ENCODE measurements at places on chromosomes 3 and 15.

DNA sequence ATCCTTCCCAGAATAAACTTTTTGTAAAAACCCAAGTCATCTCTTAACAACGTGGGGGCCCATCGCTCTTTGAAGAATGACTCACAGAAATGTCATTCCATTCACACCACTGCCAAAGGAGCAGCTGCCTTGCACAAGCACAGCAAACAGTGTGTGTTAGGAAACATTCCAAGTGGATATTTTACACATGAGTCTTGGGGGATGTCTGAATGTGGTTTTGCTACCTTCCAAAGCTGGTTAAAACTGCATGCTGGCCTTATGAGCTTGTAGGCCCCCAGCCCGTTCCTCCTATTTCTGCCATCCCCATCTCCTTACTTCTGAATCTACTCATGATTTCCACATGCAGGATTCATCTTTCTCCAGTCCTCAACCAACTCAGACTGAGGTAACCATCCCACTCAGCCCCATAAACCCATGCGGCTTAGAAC is 130.8 kb downstream of the CPNE4 start:
- no peak for DNase-seq

DNA sequence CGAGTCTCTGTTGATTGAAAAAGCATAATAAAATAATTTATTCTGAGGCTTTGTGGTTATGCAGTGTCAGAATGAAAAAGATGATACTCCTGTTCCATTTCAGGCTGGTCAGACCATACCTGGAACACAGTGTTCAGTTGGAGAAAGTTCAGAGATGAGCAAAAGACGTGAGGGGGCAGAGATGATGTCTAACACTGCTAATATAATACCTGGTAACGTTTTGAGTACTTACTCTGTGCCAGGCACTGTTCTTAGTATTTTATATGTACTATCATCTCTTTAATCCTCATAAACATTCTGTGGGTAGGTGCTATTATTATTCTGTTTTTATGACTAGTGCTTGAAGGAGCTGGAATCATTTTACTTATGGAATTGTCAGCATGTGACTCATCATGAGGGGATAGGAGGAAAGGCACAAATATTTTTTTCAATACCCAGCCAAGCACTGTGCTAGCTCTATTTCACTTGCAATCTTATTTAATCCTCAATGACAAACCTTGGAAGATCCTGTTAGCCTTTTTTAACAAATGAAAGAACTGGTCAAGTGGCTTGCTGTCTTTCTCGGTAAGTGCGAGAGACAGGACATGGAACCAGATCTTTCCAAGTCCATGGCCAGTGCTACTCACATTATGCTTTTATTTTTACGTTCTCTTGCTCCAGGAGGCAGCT is 31.8 kb downstream of the IQGAP1 start:
- DNase-seq = no peak

DNA sequence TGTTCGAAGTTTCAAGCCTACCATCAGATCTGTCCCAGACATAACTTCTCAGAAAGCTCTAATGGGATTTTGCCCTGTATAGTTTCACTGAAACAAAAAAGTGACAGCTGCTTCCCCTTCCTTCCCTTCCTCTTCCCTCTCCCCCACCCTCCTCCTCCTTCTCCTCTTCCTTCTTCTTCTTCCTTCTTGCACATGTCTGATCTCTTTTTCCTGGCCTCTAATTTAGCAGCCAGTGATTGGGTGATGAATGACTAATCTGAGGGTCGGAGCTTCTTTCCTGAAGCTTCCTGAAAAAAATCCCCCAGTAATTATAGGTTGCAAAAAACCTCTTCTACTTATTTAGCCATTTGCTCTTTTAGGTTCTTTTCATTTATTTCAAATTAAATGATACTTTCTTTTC is 168.7 kb downstream of the POTEB3 start:
- no peak for DNase-seq

- DNase-seq = no peak
Measured at GRCh38 chr3:25597535-25598101, 67.1 kb downstream of the TOP2B start.

Measured in stimulated activated CD4-positive, alpha-beta T cell treated with anti-CD3 and anti-CD28 coated beads, Interleukin-1b, Interleukin-23, amount 100 ng/mL, for 1 hour (primary cell).